Suppressor macrophage (primary cell): ENCODE measurements at places on chromosomes 1 and 21.

- peak; percentile 78 for DNase-seq
These were observed 581 bp downstream of the SSU72 start for GRCh38 chr1:1573843-1574720.

GRCh38 chr21:37551993-37552355, 185.4 kb downstream of the DYRK1A start:
- no peak for DNase-seq

DNA sequence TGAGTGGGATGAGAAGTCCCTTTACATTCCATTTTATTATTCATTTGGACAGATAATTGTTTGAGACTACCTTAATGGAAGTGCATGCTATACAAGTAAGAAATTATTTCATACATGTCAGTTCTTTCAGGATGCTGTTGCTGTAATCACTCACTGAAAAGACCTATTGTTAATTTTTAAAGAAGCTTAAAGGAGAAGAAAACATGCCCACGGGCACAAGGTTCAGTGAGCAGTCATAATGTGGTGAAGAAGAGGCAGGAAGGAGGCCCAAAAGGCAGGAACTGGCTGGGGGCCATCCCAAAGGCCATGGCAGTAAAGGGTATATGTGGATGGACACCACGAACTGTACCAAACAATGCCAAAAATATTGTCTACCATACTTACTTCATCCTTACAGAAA, 206.0 kb downstream of the LYPLAL1 start:
- DNase-seq = no peak

GRCh38 chr1:22761101-22761500, 50.5 kb downstream of the EPHB2 start:
- DNase-seq = no peak

DNA sequence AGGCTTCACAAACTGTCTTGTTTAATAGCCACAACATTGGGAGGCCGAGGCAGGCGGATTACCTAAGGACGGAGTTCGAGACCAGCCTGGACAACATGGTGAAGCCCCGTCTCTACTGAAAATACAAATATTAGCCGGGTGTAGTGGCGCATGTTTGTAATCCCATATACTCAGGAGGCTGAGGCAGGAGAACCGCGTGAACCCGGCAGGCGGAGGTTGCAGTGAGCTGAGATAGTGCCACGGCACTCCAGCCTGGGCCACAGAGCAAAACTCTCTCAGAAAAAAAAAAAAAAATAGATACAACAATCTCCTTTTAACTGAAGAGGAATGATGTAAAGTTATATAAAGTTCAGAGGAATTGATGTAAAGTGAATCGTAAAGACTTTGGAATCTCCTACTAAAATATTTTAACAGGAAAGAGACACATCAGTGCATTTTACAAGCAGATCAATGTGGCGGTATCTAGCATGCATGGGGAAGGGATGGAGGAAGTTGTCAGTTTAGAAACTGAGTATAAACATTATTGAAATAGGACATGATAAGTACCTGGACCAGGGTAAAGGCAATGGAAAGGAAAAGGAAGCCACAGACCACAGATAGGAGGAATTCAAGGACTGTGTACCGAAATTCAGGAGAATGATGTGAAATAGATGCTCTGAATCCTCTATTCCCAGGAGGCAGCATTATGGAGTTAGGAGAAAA, 41.5 kb downstream of the PTPRC start:
- DNase-seq = no peak

- no peak for DNase-seq
These were observed 883 bp downstream of the CHODL start for GRCh38 chr21:18245464-18245967.

DNA sequence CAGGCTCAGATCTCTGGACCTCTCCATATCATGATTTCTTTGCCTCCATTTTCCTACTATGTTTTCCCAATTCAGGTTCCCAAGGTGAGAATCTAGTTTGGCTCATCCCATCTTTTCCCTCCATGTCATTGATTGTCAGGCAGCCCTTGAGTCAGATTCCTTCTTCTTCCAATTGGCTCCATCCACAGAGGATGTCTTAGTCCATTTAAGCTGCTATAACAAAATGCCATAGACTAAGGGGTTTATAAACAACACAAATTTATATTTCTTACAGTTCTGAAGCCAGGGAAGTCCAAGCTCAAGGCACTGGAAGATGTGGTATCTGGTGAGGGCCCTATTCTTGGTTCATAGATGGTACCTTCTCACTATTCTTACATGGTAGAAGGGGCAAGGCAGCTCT, 42.8 kb upstream of the SLC2A1 start:
- no peak for DNase-seq

DNA sequence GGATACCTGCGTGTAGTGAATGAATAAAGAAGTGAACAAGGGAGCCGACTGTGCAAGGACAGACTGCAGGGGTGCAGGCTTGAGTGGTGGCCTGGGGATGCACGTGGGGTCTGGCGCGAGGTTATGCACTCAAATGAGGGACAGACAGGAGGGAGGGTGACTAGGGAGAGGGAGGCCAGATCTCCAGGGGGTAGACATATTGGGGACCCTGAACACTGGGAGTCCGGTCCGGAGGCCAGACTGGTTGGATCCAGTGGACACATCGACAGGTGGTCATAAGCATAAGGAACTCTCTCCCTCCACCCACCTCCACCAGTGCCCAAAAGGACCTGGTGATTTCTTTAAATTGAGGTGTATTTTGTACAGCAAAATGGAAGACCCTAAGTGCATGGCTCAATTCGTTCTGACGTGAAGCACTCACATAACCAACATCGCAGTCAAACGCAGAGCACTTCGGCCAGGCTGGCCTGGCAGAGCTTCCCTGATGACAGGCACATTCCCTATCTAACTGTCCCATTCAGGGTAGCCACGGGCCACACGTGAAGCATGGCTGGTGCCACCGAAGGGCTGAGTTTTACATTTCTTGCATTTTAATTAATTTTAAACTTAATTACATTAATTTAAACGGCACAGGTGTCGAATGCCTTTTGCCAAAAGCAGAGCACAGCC, 14.0 kb downstream of the WNT3A start:
- no peak for DNase-seq

- peak; percentile 39 for DNase-seq
These were observed 284.5 kb upstream of the USP25 start for GRCh38 chr21:15445327-15445726.

- peak; percentile 55 for DNase-seq
These were observed 13.9 kb upstream of the XPR1 start for GRCh38 chr1:180617774-180618395.

DNA sequence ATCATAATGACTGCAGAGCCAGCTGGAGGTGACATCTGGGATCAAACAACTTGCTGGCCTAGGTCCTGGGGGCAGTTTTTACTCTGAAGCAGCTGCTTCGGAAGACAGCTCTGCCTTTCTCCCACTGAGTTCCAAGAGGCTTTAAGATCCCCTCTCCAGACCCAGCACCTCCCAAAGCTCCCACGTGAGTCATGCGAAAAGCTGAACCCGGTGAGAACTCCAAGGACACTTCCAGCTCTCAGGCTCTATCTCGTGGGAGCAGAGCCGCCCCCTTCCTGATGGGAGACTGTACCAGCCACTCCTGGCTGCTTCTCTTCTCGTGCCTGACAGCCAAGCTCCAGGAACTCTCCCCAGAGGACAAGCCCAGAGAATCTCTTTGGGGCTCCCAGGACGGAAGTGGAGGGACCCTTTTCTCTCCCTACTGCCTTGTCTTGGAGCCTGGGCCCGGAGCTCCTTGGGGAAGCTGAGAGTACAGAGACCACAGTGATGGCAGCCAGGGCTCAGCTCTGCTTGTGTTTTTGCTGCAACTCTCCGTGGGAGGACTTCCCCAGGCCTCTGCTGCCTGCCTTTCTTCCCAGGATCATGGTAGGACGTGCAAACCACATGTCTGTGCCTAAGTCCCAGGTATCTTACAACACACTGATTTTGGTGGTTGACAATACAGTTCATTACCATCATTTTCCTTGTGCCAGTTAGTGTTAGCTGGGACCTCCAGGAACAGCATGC, 40.6 kb downstream of the STUM start:
- peak; percentile 31 for DNase-seq

GRCh38 chr1:224333939-224334786, 4.2 kb upstream of the NVL start:
- DNase-seq = peak; percentile 84
